NCI-H510A treated with DMSO at 0.1 percent for 48 hours (cell line): ENCODE measurements at places on chromosomes 11 and 22.

GRCh38 chr11:82682003-82682751 lies 51.5 kb downstream of the FAM181B start:
- DNase-seq: peak; percentile 49

GRCh38 chr11:101341578-101341977 lies 212.0 kb upstream of the PGR start:
- DNase-seq: no peak

GRCh38 chr11:64592656-64593055 lies 1.6 kb downstream of the SLC22A12 start:
- no peak for DNase-seq

DNA sequence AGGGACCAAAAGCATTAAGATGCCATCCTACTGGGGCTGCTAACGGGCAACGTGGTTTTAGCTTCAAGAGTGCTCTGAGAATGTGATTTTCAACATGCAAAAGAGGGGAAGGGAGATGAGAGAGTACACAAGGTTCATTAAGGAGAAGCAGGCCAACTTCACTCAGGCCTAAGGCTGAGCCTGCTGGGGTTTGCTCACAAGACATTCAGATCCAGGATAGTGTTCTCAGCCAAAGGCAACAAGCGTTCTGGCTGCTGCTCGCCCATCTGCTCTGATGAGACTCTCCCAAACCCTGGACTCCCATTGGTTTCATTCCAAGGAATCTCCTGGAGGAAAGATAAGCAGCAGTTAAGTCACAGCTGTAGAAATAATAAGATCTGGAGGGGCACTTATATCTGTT lies 23.6 kb upstream of the UPB1 start:
- no peak for DNase-seq

GRCh38 chr11:130710021-130710420 lies 206.3 kb downstream of the SNX19 start:
- no peak for DNase-seq

GRCh38 chr11:67265633-67266448 lies 432 bp upstream of the GRK2 start:
- DNase-seq: peak; percentile 60

- no peak for DNase-seq
These were observed 29.4 kb downstream of the GRIK4 start for GRCh38 chr11:120540744-120541465.

- no peak for DNase-seq
These were observed 45.8 kb upstream of the CHKA start for GRCh38 chr11:68166969-68167368.

- DNase-seq: no peak
These were observed 66.7 kb downstream of the CEP164 start for GRCh38 chr11:117394221-117394925.

DNA sequence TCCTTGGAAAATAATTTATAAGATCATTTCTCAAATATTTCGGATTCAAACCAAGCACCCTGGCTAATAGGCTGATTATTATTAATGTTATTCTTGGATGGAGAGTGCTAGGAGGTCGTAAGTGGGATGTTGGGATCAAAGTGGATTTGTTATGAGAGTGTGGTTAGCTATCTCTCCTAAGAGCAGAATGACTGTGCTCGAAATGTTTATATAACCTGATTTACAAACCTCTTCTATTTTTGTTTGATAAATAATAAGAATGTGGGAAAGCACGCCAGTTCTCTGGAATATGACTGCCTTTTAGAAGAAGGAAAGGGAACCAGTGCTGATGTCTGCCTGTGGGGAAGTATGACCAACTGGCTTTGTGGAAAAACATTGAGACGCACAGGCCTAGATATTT lies 527.5 kb downstream of the NTM start:
- DNase-seq: no peak

DNA sequence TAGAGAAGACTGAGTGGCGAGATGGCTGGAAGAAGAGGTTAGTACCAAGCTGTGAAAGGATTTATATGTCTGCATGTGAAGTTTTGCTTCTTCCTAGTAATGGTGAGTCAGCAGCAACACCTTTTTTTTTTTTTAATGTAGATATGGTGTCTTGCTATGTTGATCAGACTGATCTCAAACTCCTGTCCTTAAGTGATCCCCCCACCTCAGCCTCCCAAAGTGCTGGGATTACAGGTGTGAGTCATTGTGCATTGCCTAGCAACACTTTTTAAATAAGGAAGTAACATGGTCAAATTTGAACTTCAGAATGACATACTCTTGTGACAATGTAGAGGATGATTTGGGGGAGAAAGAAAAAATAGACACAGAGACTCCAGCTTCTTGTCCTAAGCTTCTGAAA lies 6.5 kb upstream of the CSTPP1 start:
- no peak for DNase-seq

GRCh38 chr22:30425616-30426387 lies at the start of gene MTFP1:
MTFP1 (plus strand) TSS chr22:30425768; CDS start chr22:30425880, 112 bp downstream.
- DNase-seq: peak; percentile 48

- no peak for DNase-seq
These were observed 13.2 kb downstream of the MYH9 start for GRCh38 chr22:36374603-36375024.

- no peak for DNase-seq
These were observed 963 bp downstream of the TYMP start for GRCh38 chr22:50528682-50529415.
